ENCODE measurements at places on chromosomes 12 and 14. TPM values are rescaled to one million over a fixed set of nuclear protein-coding genes. Genes with fewer than 3 reads are reported as not detected.
A peak's percentile ranks its signal among the peaks of the same experiment; 100 is the strongest.

Gene LUM
- not detected for total RNA-seq

Gene HNRNPA1
- total RNA-seq: 1,279 TPM

Gene HSPB8
- total RNA-seq: not detected

Gene PTGER2
- 115 TPM for total RNA-seq

Gene ITGB7
- total RNA-seq: 420 TPM

Gene ACSS3
- total RNA-seq: not detected

Gene B3GNT4
- 1.6 TPM for total RNA-seq

Gene KRT80
- not detected for total RNA-seq

- peaks cover 5% of the 10 kb centered on the region for H3K27me3 ChIP-seq
- DNase-seq: no peak
- no peak overlapping the region for H3K27ac ChIP-seq
- no peaks in the 10 kb centered on the region for H3K36me3 ChIP-seq
Observed at GRCh38 chr12:117227000-117227653, 36.9 kb upstream of the FBXO21 start.

DNA sequence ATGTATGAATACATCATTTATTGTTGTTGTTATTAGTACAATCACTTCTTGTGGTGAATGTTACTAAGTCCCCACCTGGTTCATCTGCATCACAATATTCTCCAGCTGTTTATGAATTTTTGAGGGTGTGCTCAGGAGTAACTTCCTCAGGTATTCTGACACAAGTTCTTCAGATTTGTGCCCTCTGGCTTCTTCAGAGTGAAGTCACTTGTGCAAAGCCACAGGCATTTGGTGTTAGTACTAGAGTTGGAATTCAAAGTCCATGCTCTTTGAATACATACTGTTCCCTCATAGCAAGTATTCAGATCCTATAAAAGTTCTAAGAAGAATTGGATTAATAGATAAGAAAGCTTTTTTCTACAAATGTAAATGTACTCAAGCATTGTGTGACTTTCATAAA lies 150.3 kb upstream of the AVPR1A start:
- H3K27me3 ChIP-seq: peaks cover 13% of the 10 kb centered on the region
- no peak for DNase-seq
- no peaks in the 10 kb centered on the region for H3K36me3 ChIP-seq
- peaks cover 2% of the 10 kb centered on the region for H3K4me1 ChIP-seq
- H3K27ac ChIP-seq: no peak overlapping the region

- H3K36me3 ChIP-seq: peaks cover 25% of the 10 kb centered on the region
- no peaks in the 10 kb centered on the region for H3K27me3 ChIP-seq
- no peak overlapping the region for H3K4me3 ChIP-seq
Observed at GRCh38 chr14:60805841-60806430, 71.4 kb downstream of the MNAT1 start.

DNA sequence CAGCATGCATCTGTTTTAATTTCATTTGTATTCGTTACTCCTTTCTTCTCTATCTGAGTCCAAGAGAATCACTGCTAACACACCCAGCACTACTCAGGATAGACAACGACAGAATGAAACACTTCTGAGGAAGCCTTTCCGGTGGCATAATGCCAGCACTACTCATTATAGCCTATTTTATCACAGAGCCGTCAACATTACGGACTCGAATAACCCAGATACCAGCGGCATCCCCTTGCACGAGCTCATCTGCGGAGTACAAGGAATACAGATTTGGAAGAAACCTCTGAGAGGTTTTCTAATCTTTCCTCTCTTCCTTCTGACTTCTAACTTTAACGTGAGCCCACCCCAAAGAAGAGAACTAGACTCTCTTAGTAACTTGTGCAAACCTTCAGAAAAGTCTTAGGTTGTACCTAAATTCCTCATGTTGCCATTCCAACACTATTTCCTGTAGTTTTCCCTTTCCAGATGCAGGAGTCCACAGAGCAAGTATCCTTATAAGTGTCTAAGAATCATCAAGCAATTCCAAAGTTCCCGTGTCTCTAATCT lies 248.1 kb downstream of the APAF1 start:
- no peak overlapping the region for H3K4me3 ChIP-seq
- H3K27ac ChIP-seq: no peak overlapping the region
- DNase-seq: no peak
- no peaks in the 10 kb centered on the region for H3K4me1 ChIP-seq
- H3K27me3 ChIP-seq: peaks cover 56% of the 10 kb centered on the region

DNA sequence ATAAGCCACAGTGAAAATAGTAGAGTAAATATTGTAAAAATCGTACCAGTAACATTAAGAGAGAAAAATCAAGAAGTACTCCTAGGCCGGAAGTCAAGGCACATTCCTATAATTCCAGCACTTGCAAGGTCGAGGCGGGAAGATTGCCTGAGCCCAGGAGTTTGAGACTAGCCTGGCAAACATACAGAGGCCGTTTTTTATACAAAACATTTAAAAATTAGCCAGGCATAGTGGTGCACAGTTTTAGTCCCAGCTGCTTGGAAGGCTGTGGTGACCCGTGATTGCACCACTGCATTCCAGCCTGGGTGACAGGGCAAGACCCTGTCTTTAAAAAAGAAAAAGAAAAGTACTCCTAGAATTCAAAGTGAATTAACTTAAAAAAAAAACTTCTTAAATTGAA lies 341.8 kb downstream of the C12orf50 start:
- no peaks in the 10 kb centered on the region for H3K36me3 ChIP-seq
- no peak overlapping the region for H3K27ac ChIP-seq
- DNase-seq: no peak
- H3K4me3 ChIP-seq: no peak overlapping the region
- no peaks in the 10 kb centered on the region for H3K27me3 ChIP-seq

- peaks cover 2% of the 10 kb centered on the region for H3K4me1 ChIP-seq
- H3K27me3 ChIP-seq: peaks cover 27% of the 10 kb centered on the region
- no peak overlapping the region for H3K4me3 ChIP-seq
- H3K36me3 ChIP-seq: no peaks in the 10 kb centered on the region
Observed at GRCh38 chr12:65924716-65925115, 100.4 kb downstream of the HMGA2 start.

- DNase-seq: peak; percentile 74
- H3K4me3 ChIP-seq: peak overlapping the region; percentile 94
- peaks cover 30% of the 10 kb centered on the region for H3K4me1 ChIP-seq
Observed at GRCh38 chr14:60331201-60332045, 82.4 kb downstream of the PPM1A start.

DNA sequence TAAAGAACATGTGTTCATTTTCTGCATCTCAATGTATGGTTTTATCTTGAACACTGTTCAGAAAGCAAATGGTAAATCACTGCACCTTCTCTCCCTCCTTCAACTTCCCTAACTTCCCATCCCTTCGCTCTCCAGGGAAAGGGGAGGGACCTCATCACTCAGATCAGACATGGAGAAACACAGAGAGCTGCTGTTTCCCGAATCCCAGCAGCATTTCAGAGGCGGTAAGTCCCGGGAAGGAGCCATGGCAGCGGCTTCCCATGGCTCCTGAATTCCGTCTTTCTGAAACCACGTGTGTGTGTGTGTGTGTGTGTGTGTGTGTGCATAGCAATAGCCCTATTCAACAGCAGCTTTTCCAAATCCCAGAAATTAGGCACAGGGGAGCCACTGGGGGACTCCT lies 125.4 kb upstream of the TMCC3 start:
- no peak overlapping the region for H3K27ac ChIP-seq
- peaks cover 20% of the 10 kb centered on the region for H3K27me3 ChIP-seq
- H3K4me3 ChIP-seq: no peak overlapping the region
- DNase-seq: no peak
- H3K36me3 ChIP-seq: no peaks in the 10 kb centered on the region
- H3K4me1 ChIP-seq: no peaks in the 10 kb centered on the region

DNA sequence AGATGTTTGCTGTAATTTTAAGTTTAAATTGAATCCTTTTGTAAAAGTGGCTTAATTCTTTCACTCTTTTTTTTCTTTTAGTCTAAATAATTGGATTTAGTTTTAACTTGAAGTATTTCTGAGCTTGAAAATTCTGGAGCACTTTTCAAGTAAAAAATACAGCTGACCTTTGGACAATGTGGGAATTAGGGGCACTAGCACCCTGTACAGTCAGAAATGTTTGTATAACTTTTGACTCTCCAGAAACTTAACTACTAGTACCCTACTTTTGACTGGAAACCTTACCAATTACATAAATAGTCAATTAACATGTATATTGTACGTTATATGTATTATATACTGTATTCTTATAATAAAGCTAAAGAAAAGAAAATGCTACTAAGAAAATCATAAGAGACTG lies 7.8 kb downstream of the KTN1 start:
- H3K4me3 ChIP-seq: no peak overlapping the region
- H3K27me3 ChIP-seq: no peaks in the 10 kb centered on the region
- peaks cover 9% of the 10 kb centered on the region for H3K36me3 ChIP-seq
- no peak for DNase-seq

DNA sequence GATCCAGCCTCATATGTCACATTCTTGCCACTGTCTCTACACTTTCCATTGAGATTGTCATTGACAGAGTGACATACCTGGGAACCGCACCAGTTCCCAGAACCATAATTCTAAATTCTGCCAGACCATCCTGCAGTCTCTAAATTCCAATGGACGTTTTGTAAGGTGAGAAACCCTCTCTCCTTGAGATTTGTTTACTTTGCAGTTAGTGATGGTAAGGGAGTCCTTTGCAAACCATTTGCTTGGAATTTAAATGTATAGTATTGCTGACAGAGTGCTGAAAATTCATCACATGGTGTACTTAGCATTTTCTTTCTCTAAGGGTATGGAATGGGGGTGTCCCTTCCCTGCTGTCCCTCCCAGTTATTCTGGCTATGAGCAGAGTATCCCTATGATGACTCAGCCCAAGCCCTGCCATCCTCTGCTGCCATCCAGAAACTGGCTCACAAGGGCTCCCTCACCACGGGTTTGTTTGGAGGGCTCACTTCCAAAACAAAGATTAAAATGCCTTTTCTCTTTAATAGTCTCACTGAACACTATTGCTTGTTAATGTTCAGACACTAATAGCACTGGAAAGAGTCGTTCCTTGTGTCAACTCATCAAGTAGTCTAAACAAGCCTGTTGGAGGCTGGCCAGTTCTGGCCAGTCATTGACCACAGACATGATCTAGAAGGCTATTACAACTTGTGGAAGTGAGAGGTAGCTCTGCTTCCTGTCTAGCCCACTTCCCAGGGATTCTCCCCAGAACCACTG lies 129.0 kb upstream of the HMGA2 start:
- peaks cover 10% of the 10 kb centered on the region for H3K27me3 ChIP-seq
- no peak overlapping the region for H3K4me3 ChIP-seq
- H3K36me3 ChIP-seq: no peaks in the 10 kb centered on the region
- H3K27ac ChIP-seq: no peak overlapping the region

DNA sequence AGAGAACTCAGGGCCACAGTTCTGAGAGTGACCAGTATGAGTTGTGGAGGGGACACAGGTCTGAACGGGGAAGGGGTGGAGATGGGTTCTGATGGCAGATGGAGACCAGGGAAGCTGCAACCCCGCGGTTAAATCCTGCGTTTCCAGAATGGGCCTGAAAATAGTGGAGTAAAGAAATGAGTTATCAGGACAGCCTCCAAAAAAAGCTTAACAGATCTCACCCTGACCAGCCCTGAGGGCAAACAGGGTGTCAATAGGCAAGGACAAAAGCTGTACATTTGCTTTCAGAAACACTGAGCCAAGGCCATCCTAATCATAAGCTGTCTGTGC lies 555 bp upstream of the RTN1 start:
- peak overlapping the region; percentile 85 for H3K4me3 ChIP-seq
- DNase-seq: no peak
- no peaks in the 10 kb centered on the region for H3K36me3 ChIP-seq
- peaks cover 61% of the 10 kb centered on the region for H3K27me3 ChIP-seq
- peaks cover 3% of the 10 kb centered on the region for H3K4me1 ChIP-seq

DNA sequence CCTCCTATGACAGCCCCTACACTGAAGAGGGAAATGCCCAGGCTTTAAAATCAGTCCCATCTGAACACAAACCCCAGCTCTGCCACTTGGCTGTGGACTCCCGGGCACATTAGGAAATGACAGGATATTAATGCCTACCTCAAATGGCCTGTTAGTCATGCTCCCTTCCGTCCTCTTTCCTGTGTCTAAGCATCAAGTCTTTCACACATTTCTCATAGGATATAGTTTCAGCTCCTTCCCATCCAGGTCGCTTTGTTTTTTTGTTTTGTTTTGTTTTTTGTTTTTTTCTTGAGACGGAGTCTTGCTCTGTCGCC lies 16.1 kb downstream of the PLEK2 start:
- peaks cover 4% of the 10 kb centered on the region for H3K27me3 ChIP-seq
- no peaks in the 10 kb centered on the region for H3K36me3 ChIP-seq
- H3K27ac ChIP-seq: no peak overlapping the region
- peaks cover 4% of the 10 kb centered on the region for H3K4me1 ChIP-seq

- peaks cover 28% of the 10 kb centered on the region for H3K36me3 ChIP-seq
- DNase-seq: no peak
- H3K27ac ChIP-seq: peak overlapping the region; percentile 72
- H3K4me1 ChIP-seq: peaks cover 40% of the 10 kb centered on the region
- H3K4me3 ChIP-seq: peak overlapping the region; percentile 93
Observed at GRCh38 chr14:74765721-74766120, 2.6 kb downstream of the YLPM1 start.

GRCh38 chr14:104267895-104268294 lies 129.5 kb downstream of the KIF26A start:
- H3K4me1 ChIP-seq: peaks cover 3% of the 10 kb centered on the region
- DNase-seq: peak; percentile 28
- peak overlapping the region; percentile 25 for H3K4me3 ChIP-seq
- peaks cover 4% of the 10 kb centered on the region for H3K27me3 ChIP-seq
- peak overlapping the region; percentile 58 for H3K27ac ChIP-seq

DNA sequence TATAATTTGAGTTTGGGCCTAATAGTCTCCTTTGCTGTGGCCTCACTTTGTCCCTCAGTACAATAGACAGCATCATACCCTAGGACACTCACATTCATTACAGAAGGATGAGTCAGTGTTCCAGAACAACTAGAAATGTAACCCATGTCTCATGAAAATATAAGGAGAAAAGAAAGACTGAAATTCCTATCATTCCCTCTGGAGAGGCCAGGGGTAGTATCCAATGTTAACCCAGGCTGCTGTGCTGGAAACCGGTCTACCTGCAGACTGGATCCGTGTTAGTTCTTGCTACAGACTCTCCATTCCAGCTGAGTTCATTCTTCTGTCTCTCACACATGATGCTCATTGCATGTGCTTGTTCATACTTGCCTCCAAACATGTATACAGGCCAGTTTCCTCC lies 75.8 kb upstream of the HOXC13 start:
- DNase-seq: no peak
- H3K4me1 ChIP-seq: no peaks in the 10 kb centered on the region
- H3K27me3 ChIP-seq: peaks cover 14% of the 10 kb centered on the region
- H3K4me3 ChIP-seq: no peak overlapping the region

DNA sequence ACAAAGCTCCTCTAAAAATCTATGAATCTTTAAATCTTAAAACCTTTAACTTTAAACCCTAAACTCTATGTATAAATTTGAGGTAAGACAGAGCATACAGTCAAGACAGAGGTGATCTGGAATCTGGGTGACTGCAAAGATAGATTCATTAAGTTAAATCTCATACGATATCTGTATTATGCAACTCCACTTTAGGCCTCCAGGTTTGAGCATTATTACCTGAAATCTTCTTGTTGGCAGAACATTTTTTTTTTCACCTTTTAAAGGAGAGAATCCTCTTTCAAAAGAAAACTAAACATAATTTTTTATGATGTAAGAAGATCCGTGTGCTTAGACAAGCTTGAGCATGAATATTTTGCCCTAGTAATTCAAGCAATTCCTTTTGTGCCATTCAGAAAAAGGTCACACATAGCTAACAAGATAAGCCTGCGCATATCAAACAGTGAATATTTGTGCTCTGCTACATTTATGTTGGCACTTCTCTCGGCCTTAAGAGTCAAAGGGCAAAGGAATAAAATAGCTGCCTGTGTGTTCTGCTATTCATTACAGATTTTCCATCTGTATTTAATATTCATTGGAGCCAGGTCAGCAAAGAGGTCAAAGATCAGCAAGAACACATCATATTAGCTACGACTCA lies 163.3 kb downstream of the TMTC3 start:
- H3K4me3 ChIP-seq: no peak overlapping the region
- H3K36me3 ChIP-seq: no peaks in the 10 kb centered on the region
- no peaks in the 10 kb centered on the region for H3K27me3 ChIP-seq
